Adipocyte (in vitro differentiated cells): ENCODE measurements at places on chromosomes 5 and 9.

GRCh38 chr9:74041588-74041987 lies 455.5 kb upstream of the RORB start:
- DNase-seq = no peak

DNA sequence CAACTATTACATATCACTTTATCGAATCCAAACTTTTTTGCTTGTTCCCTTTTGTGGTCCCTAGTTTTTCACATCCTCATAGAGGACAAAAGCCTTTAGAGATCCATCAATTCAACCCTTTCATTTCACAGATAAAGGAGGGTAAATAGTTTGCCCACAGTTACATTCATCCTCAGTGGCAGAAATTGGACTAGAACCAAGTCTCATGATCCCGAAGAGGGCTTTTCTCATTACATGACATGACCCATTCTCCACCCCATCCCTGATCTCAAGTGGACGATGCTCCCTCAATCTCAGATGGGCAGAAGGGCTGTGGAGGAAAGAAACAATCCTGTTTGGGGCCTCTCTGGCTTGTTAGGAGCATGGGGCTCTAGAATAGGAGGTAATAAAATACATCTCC lies 23.1 kb downstream of the TICAM2 start:
- DNase-seq = no peak

DNA sequence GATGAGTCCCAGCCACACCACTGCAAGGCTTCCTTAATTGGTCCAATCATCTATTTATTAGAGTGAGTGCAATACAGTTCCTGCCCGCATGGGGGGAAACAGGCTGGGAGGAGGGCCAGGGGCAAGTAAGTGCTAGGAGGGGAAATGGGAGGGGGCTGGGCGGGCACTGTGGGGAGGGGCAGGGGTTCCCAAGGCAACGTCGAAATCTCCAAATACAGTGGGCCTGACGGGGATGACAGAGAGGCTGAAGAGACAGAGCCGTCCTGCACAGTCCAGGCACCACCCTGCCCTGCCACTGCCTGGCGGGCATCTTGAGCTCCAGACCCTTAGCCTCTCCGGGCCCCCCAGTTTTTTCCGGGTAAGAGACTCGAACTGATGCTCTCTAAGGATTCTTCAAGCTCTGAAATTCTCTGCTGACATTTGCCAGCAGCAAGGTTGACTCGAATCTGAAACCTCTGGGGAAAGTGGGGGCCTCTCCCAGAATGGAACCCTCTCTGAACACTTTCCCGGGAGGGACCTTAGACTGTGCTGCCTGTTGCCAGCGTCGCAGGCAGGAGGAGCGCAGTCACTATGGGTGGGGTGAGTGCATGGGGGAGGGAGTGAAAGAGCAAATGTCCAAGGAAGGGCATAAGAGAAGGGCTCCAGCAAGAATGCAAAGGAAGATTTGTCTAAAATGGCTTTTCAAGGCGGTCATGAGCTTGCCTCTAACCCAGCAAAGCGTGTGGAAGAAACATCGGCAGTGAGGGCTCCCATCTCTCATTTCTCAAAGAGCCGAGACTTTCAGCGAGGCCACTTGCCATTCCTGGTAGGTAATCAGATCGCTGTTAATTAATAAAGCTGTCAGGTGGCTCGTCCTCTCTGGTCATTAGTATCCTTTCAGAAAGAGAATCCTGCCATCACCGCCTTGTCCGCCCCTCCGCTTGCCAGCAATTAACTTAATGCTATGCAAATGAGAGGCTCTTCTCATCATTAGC lies 99.0 kb downstream of the GTF3C4 start:
- peak; percentile 68 for DNase-seq

DNA sequence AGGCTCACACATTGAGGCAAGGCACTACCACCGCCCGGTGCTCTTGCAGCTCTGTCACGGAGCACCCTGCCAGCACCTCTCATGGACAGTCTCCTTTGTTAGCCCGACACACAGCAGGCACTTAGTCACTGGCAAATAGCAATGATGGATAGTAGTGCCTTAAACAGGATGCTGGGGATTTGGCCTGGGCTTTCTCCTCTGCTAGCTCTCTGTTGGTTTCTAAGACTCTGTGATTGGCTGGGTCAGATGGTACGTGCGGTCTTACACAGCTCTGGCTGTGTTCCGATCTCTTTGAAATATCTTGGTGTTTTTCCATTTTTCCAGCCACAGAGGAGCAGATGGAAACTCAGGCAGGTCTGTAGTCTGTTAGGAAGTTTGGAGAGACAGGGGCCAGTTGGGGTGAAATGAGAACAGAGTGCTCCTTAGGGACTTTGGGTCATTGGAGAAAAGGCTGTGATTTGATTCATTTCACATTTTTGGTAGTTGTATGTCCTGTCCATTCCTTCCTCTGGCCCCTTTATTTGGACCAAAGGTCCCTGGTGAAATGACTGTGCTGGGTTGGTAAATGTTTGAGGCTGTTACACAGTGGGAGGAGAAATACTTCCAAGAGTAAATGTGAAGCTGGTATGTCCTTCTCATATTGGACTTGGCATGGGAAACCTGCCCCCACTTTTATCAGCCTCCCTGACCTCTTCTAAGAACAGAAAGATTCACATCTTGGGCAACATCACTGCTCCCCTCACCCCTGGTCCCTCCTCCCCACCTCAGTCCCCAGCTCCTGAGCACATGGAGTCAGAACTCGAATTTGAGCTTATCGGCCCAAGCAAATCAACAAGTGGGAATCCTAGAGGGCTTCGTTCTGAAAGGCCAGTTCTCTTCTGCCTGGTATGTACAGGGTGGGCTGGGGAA lies 3.4 kb downstream of the SMIM3 start:
- DNase-seq = peak; percentile 91

DNA sequence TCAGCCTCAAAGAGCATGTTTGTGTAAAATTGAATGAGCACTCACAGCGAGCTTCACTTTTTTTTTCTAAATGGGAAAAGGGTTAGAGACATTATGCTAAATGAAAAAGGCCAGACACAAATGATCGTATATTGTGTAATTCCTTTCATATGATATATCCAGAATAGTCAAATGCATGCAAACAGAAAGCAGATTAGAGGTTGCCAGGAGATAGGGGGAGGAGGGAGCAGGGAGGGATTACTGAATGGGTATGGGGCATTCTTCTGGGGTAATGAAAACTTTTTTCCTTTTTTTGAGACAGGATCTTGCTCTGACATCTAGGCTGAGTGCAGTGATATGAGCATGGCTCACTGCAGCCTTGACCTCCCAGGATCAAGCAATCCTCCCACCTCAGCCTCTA lies 47.1 kb downstream of the DMAC1 start:
- no peak for DNase-seq

DNA sequence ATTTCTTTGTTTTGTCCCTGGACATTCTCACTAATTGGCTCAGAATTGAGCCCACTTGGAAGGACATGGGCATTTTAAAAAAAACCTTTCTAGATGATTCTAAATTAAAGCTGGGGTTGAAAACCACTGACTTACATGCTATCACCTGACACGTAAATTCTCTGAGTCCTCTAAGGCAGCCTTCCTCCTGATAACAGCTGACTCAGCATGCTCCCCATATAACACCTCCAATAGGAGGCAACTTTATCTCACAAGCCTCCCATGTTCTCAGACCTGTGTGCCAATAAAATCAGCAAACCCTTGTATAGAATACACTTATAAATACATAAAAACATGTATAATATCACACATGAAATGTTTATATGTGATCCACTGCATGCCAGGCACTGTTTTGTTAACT lies 49.2 kb upstream of the AGXT2 start:
- DNase-seq = no peak

GRCh38 chr5:62627121-62627520 lies 48.5 kb downstream of the LRRC70 start:
- no peak for DNase-seq

GRCh38 chr5:33857037-33857436 lies 34.8 kb downstream of the ADAMTS12 start:
- no peak for DNase-seq

DNA sequence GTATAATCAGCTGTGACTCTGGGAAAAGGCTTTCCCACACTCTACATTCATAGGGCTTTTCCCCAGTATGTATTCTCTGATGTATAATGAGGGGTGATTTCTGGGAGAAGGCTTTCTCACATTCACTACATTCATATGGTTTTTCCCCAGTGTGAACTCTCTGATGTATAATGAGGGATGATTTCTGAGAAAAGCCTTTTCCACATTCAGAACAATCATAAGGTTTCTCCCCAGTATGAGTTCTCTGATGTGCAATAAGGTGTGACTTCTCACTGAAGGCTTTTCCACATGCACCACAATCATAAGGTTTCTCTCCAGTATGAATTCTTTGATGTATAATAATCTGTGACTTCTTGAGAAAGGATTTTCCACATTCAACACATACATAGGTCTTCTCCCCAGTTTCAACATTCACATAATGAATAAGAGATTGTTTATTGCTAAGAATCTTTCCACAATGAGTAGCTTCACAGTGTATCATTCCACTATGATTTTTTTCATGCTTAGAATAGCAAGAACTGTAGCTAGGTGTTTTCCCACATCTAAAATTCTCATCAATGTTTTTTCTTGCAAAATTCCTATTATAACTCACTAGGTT lies 26.7 kb upstream of the ZNF300 start:
- no peak for DNase-seq

DNA sequence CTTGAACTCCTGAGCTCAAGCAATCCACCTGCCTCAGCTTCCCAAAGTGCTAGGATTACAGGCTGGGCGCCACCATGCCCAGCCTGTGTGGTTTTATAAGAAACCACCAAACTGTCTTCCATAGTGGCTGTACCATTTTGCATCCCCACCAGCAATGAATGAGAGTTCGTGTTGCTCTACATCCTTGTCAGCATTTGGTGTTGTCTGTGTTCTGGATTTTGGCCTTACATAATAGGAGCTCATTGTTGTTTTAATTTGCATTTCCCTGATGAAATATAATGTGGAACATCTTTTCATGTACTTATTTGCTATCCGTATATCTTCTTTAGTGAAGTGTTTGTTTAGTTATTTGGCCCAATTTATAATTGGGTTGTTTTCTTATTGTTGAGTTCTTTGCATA lies 29.8 kb downstream of the PHF2 start:
- no peak for DNase-seq

- peak; percentile 83 for DNase-seq
Observed at GRCh38 chr5:149837680-149838269, 106.8 kb downstream of the PDE6A start.

DNA sequence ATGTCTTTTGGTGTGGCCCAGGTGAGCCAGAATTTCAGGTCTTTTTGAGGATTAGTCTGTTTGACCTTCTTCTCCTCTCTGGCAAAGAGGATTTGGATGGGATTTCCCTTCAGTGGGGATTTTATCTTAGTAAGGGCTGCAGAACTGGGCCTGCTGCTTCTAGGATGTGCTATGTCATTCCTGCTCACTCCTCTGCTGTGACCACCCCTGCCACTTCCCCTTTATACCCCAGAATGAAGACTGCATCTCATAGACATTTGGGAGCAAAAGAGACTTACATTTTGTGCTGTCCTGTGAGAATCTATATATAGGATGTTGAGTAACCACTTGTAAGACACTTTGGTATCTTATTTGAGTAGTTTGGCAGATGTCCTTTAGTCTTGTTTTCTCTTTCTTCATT lies 76.2 kb downstream of the ARHGAP26 start:
- no peak for DNase-seq

DNA sequence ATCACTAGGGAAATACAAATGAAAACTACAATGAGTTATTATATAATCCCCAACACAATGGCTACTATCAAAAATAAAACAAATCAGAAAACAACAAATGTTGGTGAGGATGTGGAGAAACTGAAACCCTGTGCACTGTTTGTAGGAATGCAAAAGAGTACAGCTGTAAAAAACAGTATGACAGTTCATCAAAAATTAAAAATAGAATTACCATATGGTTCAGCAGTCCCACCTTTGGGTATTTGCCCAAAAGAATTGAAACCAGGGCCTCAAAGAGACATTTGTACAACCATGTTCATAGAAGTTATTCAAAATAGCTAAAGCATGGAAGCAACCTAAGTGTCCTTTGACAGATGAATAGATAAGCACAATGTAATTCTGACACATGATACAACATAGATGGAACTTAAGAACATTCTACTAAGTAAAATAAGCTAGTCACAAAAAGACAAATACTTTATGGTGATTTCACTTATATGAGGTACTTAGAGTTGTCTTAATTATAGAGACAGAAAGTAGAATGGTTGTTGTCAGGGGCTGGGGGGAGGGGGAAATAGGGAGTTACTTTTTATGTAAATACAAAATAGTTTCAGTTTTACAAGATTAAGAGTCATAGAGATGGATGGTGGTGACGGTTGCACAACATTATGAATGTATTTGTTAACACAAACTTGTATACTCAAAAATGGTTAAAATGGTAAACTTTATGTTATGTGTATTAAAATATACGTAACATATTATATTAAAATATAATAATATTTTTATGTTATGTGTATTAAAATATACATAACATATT lies 102.8 kb downstream of the KCTD16 start:
- peak; percentile 60 for DNase-seq

DNA sequence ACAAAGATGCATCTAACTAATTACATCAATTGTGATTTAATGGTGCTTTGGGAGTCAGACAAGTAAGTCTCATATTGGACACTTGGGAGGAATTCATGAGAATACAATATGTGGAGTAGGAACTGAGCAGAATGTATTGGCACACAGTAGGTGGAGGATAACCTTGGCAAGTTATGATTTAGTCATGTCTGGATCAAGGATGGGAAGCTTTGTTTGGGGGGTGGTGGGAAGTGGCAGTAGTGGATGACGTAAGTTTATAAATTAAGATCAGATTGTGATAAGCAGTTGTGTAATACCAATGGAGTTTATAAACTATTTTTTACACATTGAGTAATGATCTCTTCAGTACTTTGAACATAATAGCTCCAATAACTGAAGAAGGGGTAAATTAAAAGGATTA lies 67.0 kb downstream of the SGCD start:
- no peak for DNase-seq

GRCh38 chr5:82975812-82976211 lies 101.4 kb downstream of the TMEM167A start:
- no peak for DNase-seq

DNA sequence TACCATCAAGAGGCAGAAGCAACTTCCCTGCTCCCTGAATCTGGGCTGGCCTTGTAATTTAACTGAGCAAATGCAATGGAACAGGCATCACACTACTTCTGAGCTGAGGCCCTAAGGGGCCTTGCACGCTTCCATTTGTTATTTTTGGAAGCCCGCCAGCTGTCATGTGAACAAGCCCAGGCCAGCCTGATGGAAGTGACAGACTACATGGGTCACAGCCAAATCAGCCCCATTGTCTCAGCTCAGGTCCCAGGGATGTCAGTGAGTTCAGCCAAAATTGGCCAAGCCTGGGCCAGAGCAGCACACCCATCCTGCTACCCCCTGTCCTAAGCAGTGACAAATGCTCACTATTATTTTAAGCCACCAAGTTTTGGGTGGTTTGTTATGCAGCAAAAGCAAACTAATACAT lies 72.8 kb downstream of the PRRT1B start:
- DNase-seq = no peak

GRCh38 chr9:131446276-131446675 lies 52.4 kb downstream of the PRRC2B start:
- DNase-seq = no peak

- no peak for DNase-seq
Observed at GRCh38 chr5:81495286-81495685, 101.4 kb upstream of the ACOT12 start.

GRCh38 chr5:55072666-55073065 lies 29.8 kb upstream of the GZMA start:
- no peak for DNase-seq

- DNase-seq = peak; percentile 58
Observed at GRCh38 chr5:54738118-54738972, 220.8 kb downstream of the SNX18 start.

- DNase-seq = no peak
Observed at GRCh38 chr5:54224103-54224826, 86.1 kb downstream of the ARL15 start.
